NCI-H2171 treated with DMSO at 0.1 percent for 48 hours (cell line): ENCODE measurements at places on chromosomes 3 and 15.

DNA sequence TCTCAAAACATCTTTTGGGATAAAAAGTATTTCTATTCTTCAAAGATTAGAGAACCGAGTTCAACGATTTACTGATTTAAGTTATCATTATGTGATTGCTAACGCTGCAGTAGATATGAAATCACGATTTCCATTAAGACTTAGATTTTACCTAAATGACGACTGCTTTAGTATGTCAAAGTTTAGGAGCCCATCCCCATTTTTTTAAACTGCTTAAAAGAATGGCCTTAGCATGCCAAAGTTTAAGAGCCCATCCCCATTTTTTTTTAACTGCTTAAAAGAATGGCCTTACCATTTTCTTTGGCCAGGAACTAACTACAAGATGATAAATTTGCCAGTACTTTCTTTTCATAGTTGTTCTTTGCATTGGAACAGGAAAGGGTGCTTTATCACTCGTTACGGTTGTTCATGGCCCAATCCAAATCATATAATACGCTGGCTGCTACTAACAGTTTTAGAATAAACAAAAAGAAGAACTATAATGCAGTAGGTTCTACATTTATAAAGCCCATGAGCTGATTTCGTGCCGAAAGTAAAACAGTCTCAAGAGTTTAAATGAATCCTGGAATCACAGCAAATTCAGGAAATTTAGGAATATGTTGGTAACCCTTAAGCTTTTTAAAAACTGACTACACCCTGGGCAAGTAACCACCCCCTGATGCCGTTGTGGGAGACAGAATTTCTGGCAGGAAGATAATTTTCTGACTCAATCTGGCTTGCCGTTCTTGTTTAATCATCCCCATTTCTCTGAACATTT, 869 bp upstream of the TSC22D2 start:
- DNase-seq, result no peak

DNA sequence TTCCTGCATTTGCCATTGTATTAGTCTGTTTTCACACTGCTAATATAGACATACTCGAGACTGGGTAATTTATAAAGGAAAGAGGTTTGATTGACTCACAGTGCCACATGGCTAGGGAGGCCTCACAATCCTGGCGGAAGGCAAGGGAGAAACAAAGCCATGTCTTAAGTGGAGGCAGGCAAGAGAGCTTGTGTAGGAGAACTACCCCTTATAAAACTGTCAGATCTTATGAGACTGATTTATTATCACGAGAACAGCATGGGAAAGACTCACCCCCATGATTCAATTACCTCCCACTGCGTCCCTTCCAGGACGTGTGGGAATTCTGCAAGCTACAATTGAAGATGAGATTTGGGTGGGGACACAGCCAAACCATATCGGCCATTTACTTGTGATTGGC, 27.8 kb downstream of the YEATS2 start:
- no peak for DNase-seq

GRCh38 chr3:134068429-134068828, 38.7 kb upstream of the SLCO2A1 start:
- DNase-seq, result no peak

GRCh38 chr3:192183109-192183508, 544.2 kb downstream of the FGF12 start:
- DNase-seq, result no peak

DNA sequence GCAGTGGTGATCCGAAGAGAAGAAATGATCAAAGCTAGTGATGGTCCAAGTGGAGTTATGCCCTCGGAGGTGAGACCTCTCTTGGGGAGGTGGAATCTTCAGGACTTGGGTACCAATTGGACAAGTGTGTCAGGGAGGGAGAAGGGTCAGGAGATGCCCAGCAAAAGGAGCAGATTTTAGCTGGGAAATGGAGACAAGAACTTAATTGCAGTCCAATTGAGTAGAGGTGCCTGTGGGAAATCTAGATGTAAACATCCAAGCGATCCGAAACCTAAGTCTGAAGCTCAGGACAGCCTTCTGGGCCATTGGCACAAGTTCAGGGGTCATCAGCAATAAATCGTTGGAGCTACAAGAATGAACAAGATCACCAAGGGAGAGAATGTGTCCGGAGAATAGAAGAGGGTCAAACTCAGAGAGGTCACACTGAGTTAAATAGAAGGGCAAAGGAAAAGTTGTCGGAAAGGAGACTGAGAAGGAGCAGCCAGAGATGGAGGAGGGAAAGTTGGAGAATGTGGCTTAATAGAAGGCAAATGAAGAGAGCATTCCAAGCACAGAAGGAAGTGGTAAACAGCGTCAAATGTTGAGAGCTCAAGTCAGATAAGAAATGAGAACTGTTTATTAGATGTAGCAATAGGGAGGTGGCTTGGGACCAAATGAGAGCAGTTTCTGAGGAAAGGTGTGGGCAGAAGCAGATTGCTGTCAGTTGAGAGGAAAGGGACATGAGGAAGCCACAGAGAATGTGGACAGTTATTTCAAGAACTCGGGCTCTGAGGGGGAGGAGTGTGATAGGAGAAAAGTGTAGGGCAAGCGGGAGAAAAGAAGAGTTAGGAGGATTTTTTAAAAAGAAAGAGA, 64.2 kb upstream of the FNDC3B start:
- no peak for DNase-seq

- DNase-seq, result peak; percentile 22
These were observed 535.1 kb downstream of the NLGN1 start for GRCh38 chr3:173932624-173933023.

DNA sequence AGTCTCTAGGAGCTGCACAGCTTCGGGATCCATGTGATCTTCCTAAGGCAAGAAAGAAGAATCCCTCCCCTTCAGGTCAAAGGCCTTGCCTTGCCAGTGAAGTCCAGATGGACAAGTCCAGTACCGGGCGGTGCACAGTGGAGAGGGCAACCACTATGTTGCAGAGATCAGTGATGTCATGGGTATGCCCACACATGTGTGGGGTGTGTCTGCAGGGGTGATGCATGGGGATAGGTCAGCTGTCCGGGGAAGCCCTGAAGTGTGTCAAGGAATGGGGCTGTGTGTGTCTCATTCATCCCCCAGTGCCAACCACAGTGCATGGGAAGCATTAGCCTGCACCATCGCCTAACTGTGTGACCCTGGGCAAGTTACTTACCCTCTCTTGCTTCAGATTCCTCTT, 66.5 kb downstream of the TLE3 start:
- DNase-seq, result no peak
